A549 (cell line): ENCODE measurements at places on chromosomes 1 and 21.

DNA sequence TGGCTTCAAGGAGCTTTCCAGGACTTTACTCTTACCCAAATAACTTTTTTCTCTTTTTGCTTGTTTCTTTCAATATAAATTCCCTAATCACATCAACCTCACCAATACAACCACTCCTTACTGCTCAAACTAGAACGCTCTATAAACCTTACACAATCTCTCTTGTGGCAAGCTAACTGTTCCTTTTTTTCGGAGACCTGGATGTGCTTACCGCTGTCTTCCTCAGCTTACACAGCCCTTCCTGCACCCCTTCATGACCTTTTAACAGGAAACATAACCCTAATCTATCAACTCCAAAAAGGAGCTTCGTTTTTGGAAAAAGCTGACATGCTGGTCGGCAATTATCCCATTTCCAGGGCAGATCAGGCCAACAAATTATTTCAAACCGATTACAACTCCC lies 24.1 kb upstream of the SLC2A5 start:
- DNase-seq = no peak

- no peak for DNase-seq
Observed at GRCh38 chr1:70438529-70438928, 27.5 kb downstream of the CTH start.

DNA sequence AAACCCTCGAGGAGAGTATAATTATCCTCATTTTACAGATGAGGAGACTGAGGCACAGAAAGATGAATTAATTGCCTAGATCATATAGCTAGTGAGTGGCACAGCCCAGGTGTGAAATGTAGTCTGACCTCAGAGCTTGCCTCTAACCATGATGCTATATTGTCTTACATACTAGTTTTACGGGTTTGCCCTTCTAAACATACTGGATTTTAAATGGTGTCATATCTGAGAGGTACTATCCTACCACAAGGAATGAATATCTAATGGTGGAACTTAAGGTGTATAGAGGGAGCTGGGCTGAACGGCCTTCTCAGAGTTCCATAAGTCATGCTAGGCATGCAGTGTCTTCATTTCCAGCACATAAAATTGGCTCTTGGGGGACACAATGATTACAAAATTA lies 77.9 kb upstream of the EDEM3 start:
- no peak for DNase-seq

- no peak for DNase-seq
Observed at GRCh38 chr21:41632748-41633475, 125.0 kb upstream of the TMPRSS2 start.

DNA sequence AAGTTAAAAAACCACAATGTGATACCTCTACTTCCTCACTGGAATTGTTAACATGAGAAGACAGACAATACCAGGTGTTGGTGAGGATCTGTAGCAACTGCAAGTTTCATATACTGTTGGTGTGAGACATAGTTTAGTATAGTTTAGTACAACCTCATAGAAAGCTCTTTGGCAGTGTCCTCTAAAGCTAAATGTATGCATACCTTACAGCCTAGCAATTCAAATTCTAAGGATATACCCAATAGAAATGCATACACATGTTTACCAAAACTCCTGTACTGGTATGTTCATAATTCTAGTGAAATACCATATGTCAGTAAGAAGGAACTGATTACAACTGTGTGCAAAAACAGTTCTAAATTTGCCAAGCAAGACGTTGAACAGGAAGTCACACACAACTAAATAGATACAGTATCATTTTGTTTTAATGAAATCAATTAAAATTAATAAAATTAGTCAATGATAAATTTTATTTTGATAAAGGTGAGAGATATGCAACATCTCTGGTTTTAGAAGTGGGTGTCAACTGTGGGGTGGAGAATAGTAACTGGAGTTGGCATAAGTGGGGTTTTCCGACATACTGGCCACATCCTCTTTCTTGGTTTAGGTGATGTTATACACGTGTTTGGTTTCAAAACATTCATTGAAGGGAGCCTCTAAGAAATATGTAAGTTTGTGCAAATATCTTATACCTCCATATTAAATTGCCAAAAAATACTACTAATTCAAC lies 450.7 kb downstream of the PTPRC start:
- no peak for DNase-seq

DNA sequence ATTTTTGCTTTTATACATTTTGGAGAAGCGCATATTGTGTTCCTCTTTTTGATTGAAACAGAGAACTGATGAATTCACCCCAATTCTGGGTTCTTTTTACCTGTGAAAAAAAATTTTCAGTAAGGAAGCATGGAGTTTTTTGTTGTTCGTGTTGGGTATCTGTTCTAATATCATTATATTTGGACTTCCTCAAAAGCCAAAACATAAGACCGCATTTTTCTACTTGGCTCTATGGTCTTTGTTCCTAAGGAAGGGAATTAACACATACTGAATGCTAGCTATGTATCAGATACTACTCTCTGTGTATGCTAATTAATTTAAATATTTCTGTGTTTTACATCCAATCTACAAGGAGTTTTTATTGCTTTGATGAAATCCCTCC lies 12.9 kb downstream of the EPB41 start:
- no peak for DNase-seq

GRCh38 chr1:67759692-67760029 lies 73.6 kb downstream of the GNG12 start:
- no peak for DNase-seq

- no peak for DNase-seq
Observed at GRCh38 chr1:205444931-205445645, 10.8 kb downstream of the BLACAT1 start.

GRCh38 chr1:240343966-240344365 lies 252.3 kb downstream of the FMN2 start:
- DNase-seq = no peak

DNA sequence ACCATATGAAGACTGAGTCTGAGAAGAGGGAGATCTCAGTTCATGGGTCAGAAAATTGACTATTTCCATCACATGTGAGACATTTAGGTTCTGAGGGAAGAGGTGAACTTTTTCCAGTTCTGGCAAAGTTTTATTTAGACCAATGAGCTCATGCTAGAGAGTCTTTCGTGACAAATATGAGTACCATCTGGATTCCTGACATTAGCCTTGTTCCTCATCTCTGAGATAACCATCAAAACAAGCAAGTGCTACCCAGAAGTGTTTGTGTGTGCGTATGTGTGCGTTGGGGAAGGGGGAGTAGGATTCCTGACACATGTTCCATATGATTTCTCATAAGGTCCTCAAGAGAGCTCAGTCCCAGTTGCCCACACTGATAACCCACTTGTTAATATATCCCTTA lies 120.6 kb downstream of the FASLG start:
- DNase-seq = no peak

GRCh38 chr1:51549901-51550300 lies 30.8 kb upstream of the EPS15 start:
- no peak for DNase-seq

DNA sequence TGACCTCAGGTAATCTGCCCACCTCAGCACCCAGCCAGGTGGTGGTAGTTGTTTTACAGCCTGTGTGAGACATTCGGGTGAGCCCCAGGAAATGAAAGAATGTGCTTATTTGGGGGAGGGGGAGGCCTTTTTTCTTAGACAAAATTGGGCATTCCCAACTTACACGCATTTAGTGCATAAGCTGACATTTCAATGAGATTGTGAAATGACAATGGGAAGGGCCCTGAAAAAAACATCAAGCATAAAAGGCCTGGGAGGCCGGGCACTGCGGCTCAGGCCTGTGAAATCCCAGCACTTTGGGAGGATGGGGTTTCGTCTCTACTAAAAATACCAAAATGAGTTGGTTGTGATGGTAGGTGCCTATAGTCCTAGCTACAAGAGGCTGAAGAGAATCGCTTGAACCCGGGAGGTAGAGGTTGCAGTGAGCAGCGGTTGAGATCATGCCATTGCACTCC lies 5.0 kb downstream of the GAS5 start:
- no peak for DNase-seq

- no peak for DNase-seq
Observed at GRCh38 chr1:8218351-8219092, 99.4 kb upstream of the SLC45A1 start.

DNA sequence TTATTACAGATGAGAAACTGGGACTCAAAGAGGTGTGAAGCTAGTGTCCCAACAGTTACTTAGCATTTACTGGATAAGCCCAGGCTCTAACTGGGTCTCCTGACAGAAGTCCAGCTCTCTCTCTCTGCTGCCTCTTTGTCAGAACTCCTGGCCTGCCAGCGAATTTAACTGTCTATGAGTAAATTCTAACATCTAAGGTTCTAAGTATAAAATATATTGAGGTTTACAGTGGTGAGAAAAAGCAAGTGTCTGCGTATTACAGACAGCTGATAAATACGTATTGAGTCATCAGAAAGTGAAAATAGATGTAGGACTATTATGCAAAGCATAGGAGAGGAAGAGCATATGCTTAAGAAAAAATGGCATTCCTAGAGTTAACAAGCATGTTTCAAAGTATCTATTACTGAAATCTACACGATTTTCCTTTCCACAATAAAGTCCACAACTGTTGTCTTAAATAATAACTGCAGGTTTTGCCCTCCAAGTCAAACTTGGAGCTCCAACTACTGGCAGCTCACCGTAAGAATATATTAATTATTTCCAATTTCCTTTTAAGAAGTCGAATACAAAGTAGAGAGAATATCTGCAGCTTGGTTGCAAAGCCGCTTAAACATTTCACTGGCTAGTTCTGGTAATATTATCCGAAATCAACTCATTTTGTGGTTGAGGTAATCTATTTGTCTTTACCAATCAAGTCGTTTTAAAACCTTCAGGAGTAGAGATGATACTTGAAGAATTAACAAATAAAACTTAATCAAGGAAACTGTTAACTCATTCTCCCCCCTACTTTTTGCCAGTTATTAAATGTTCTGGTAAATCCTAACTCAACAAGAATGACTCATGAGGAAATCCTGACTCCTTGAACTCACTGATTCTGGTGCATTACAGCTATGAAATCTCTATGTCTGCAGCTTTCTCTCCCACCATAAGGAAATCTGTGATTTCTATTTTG lies 1.4 kb upstream of the RGS2 start:
- DNase-seq = peak; percentile 20

GRCh38 chr21:16870103-16870502 lies 642.7 kb upstream of the CXADR start:
- DNase-seq = no peak

DNA sequence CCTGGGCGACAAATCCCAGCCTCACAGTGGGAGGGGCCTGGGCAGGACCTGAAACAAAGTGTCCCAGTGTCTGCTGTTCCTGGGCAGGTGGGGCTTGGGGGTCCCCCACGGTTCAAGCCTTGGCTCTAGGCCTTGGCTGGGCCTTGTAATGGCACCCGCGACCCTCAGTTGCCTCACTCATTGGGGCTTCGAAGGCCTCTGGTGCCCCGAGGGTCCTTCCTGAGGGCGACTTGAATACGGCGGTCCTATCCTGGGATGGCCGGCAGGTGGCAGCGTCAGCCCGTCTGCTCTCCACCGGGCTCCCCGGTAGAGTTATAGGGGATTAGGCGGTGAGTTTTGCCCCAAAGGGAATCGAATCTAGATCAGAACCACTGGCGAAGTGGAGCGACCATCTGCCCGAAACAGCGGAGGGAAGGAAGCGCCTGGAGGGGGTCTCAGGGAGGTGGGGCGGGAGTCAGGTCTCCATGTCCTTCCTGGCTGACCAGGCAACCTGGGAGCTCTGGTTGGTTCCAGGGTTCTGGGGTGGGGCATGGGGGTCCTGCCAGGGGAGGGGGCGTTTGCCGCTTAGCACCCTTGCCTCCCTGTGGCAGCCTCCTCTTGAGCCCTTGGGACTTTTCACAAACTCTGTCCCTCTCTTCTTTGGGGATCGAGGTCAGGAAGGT lies 2.1 kb upstream of the PEX10 start:
- peak; percentile 57 for DNase-seq

DNA sequence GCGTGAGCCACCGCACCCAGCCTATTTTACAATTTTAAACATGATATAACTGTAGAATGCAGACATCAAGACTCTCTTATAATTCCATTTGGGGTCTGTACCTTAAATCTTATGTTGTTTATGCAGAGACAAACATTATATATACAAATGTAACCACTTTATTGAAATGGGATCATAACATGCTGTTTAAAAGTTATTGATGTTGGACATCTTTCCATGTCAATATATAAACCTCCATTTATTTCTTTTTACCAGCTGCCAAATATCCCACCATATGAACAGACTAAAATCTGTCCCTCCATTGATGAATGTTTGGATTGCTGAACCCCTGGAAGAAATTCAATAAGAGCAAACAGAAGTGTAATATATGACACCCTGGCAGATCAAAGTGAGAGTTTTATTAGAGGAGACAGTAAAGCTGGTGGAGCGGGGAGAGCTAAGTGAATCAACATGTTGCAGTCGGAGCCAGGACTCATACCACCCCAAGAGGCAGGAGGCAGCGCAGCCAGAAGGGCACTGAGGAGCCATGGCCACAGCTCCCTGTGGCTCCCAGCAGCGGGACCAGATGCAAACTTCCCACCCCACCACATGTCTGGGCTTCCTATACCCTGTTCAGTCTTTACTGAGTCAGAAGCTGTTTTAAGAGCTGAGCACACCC lies 4.7 kb upstream of the PCSK9 start:
- DNase-seq = no peak
